ENCODE measurements at places on chromosomes 1 and 21.

- DNase-seq = no peak
Observed at GRCh38 chr1:46521414-46521813, 30.0 kb downstream of the KNCN start.

- DNase-seq = no peak
Observed at GRCh38 chr21:46099476-46099875, 1.6 kb downstream of the COL6A2 start.

DNA sequence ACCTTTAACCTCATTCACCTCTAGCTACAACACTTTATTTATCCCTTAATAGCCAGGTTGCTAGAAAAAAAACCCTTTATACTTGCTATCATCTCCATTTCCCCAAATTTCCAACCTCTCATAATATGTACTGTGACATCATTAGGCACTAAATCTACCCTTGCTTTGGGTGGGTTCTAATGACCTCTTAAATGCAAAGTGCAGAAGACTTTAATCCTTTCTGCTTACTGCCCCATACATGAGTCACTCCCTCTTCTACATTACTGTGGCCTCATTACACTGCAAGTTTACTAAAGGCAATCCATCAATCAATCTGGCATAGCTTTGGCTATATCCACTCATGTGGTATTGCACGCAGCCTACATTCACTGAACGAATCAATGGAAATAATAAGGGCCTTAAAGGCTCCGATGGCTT lies 353.3 kb downstream of the SMYD3 start:
- no peak for DNase-seq

GRCh38 chr1:228939001-228939691 lies 203.9 kb downstream of the RHOU start:
- no peak for DNase-seq

DNA sequence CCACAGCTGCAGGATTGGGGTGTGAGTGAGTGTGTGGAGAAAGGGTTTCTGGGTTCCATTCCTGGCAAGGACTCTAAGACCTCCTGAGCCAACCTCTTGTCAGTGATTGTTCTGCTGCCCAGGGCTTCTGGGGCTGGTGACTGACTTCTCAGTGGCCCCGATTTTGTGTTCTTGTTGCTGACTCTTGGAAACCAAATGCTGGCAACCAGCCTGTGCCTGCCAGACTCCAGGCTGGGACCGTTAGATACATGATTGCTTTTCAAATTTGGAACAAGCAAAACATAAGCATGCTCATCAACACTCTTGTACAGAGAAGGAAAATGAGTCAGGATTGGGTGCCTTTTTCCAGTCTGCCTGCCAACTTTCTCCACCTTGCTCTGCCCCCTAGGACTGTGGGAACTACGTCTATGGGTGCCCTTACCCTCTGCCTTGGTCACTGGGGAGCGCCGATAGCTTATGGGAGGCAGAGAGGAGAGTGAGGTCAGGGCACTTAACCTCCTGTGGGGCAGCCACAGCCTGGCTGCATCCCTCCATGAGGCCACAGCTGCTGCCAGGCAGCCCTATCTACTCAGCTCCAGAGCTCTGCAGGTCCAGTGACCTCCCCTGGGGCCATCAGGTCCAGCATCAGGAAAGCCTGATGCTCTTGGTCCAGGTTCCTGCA lies 39.3 kb upstream of the EPS8L3 start:
- DNase-seq = no peak
